ENCODE measurements at places on chromosomes 13 and 19.
A peak's percentile ranks its signal among the peaks of the same experiment; 100 is the strongest.

- no peak for DNase-seq
Measured at GRCh38 chr19:45947926-45948325, 25.7 kb downstream of the NOVA2 start.

DNA sequence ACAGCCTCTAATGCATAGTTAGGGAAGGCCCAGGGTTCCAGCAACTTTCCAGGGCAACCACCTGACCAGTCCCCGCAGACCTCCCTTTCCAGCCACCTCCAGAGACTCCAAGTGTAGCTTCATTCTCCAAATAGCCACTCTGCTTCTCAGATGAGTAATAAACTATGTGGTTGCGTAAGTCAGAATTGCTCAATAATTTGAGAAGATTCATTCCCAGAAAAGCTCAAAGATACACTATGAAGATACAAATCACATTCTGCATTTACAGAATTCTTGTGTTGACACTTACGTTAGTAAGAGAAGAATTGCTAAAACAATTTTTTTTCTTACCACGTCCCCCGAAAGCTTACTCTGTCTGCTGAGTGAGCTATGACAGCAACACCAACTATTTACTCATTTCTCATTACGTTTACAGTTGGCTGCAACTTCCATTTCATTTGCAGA, 8.2 kb upstream of the LATS2 start:
- no peak for DNase-seq

DNA sequence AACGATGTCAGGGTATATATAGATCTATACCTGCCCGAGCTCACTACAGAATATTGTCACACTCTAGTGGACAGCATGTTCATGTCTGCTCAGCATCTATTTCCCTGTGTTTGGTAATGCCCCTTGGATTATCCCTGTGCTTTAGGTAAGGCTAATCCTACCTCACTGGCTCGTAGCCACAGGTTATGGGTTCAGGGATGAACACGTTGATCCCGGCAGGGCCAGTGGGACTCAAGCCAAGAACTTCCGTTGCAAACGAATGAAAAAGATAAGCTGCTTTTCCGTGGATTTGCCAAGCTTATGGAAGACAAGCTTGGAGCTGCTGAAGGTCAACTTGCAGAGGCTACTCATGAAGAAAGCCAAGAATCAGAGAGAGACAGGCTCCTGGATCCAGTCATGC, 400.0 kb upstream of the TSHZ3 start:
- DNase-seq: no peak

DNA sequence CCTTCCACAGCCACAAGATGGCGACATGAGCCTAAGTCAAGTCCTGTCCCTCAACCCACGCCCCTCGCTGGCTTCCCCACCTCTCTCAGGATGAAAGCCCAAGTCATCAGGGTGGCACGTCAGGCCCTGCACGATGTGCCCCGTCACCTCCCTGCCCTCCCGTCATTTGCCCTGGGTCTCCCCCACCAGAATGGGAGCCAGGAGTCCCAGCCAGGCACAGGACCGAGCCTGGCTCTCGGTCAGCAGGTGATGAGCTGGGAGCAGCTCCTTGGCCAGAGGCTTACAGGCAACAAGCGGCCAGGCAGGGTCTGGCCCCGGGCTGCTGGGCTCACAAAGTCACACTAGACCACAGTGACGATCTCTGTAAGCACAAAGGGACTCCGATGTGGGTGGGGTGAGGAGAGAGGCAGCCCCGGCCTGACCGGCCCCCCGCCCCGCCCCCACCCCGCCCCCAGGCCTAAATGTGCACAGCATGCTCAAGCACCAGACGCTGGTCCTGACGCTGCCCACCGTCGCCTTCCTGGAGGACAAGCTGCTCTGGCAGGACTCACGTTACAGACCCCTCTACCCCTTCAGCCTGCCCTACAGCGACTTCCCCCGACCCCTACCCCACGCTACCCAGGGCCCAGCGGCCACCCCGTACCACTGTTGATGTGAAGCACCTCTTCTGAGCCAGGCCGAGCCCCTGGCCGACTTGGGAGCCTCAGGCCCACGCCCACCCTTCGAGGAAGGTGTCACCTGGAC, 7.3 kb downstream of the MRPL4 start:
- DNase-seq: peak; percentile 96

- no peak for DNase-seq
Measured at GRCh38 chr13:93320942-93321341, 94.3 kb downstream of the GPC6 start.

GRCh38 chr13:77325371-77325980, 1.4 kb downstream of the MYCBP2 start:
- peak; percentile 16 for DNase-seq

GRCh38 chr19:13597640-13598039, 91.4 kb upstream of the CACNA1A start:
- peak; percentile 58 for DNase-seq

DNA sequence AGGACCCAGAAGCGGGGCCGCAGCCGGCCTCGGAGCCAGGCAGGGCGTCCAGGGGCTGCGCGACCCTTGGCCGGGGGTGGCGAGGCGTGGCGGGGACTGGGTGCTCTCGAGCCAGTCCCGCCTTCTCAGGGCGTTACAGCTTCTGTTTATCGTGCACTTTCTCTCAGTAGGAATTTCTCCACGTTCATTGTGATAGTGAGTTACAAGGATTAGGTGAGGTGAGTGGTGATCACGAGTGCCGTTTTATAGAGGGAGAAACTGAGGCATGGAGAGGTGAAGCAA, 600 bp downstream of the AP1M1 start:
- DNase-seq: no peak

DNA sequence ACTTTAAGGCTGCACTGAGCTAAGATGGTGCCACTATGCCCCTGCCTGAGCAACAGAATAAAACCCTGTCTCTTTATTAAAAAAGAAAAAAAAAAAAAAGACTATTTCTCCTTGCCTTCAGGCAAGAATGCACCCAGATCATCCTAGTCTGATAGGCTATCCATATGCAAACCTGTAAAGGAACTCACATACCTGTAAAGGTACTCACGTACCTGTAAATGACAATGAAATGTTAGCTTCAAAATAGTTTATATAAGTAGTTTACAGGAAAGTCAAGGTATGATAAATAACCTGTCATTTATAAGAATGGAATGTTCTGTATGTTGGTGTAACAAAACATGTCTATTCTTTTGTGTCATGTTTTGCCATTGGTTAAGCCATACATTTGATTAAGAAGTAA, 86.3 kb downstream of the PIBF1 start:
- no peak for DNase-seq

DNA sequence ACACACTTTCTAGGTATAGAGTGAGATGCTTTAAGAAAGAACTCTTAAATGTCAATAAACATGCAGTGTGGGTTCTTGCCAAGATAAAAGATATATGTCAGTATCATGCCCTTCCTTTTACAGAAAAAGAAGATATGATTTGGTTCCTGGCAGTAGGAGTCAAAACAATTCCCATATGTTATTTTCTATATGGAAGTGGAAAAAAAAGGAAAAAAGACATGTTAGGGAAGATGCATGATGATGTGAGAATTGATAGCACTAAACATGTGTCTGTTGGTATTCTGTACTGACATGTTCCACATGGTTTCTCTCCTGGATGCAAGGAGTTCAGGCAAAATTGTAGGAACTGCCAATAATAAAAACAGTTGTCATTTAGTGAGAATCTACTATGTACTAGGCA, 318.8 kb upstream of the DACH1 start:
- no peak for DNase-seq

GRCh38 chr13:46622630-46623256, 69.8 kb downstream of the LRCH1 start:
- no peak for DNase-seq

DNA sequence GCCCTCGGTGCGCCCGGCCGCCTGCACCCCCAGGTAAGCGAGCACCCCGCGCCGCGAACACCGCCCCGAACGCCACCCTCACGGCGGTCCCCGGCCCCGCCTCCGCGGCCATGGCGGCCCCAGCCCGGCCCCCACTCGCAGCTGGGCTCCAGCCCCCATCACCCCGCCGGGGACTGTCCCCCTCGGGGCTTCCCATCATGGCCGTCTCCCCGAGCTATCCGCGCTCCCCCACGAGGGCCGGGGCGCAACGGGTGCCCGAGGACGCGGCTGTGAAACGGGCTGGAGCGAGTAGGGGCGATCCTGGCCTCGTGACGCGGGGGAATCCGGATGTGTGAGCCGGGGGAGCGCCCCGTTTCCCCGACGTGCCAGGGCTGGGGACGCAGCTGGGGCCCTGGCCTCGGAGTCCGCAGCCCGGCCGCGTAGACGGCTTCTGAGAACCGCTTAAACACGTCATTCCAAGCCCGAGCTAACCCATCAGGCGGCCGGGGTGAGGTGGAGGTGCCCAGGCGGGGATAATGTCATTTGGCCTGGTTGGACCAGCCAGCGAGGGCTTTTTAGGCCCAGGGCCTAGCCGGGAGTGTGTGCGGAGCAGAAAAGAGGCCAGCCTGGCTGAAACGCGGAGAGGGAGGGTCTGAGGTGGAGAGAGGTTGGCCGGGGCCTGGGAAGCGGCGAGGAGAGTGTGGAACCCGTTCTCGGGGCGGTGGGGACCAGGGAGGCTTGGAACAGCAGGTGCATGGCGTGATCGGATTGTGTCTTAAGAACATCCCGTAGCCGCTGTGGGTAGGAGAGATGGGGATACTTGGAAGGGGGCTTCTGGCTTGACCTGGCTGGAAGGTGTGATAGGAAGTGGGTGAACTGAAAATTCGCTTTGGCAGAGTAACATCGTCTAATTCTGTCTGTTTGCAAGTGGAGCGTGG, 550 bp downstream of the CERS4 start:
- DNase-seq: peak; percentile 79

GRCh38 chr19:16820056-16820455, 9.1 kb upstream of the SIN3B start:
- DNase-seq: no peak

DNA sequence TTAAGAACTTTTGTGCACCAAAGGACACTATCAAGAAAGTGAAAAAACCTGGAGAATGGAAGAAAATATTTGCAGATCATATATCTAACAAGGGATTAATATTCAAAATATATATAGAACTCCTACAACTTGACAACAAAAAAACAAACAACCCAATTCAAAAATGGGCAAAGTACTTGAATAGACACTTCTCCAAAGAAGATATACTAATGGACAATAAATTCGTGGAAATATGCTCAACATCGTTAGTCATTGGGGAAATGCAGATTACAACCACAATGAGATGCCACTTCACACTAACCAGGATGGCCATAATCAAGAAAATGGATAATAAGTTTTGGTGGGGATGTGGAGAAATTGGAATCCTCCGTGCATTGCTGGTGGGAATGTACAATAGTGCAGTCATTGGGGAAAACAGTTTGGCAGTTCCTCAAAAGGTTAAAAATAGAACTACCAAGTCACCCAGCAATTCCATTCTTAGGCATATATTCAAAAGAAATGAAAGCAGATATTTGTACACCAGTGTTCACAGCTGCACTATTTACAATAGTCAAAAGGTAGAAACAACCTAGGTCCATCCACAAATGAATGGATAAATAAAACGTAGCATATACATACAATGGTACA, 2.2 kb upstream of the LSR start:
- no peak for DNase-seq

DNA sequence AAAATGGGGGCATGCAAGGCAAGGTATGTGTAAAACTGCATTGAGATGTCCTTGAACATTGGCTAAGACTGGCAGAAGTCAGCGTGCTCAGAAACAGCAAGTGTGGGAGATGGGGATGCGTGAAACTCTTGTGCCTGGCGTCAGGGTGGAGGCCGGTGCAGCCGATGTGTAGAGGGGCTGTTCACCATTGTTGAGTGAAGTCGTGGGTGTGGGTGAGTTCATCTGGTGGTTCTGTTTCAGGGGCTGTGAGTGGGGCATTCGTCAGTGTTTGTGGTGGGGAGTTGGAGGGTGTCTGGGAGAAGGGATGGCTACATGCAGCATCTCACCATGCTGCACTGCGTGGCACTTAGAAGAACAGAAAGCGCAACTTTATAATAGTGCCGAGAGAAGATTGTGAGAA, 11.4 kb upstream of the MIA start:
- no peak for DNase-seq

- DNase-seq: peak; percentile 31
Measured at GRCh38 chr19:50478901-50479715, 2.5 kb upstream of the GARIN5A start.

DNA sequence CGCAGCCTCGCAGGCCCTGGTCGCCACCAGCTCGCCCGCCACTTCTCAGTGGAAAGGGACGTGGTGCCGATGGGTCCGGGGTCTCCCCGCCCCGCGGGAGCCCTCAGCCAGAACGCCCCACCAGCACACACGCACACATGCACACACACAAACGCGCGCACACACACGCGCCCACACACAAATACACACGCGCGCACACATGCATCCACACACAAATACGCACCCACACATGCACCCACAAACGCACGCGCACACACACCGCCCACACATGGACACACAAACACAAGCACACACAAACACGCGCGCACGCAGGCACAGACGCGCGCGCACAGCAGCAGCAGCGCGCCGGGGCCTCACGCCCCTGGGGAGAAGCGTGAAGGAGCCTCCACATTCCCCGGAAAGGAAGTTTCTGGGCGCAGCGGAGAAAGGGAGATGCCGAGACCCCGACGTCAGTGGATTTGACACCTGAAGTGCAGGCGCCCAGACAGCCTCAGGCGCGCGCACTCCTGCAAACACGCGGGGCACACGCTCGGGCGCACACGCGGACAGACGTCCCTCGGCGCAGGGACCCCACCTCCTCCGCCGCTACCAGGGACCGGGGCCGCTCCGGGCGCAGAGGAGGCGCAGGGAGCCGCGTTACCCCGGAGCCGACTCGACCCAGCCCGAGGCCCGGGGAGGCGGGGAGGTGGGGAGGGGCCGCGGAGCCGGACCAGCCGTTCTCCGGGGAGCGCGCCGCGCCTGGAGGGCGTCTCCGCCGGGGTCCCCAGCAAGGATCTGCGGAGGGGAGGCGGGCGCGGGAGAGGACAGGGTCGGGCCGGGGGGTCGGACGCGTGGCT, 622 bp downstream of the RASA3 start:
- DNase-seq: peak; percentile 48

- DNase-seq: no peak
Measured at GRCh38 chr13:51978796-51979556, 32.3 kb downstream of the ATP7B start.

- no peak for DNase-seq
Measured at GRCh38 chr13:46543287-46543686, 9.7 kb upstream of the LRCH1 start.

- no peak for DNase-seq
Measured at GRCh38 chr13:46104868-46105267, at the start of gene CPB2. Gene CPB2 (minus strand): TSS chr13:46105033. CDS start chr13:46105009, 24 bp downstream.

DNA sequence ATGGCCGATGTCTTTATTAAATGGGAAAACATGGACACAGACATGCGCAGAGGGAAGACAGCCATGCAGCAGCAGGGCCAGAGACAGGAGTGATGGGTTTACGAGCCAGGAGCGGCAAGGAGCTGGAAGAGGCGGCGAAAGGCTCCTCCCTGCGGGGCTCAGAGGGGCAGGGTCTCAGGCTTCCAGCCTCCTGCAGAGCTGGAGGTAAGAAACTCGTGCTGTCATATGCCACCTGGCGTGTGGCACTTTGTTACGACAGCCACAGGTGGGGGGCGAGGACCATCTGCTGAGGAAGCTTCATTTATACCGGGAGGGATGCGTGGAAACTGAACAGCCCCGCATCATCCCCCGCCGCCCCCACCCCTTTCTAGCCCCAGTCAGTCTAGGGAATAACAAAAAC, 52.0 kb upstream of the SPACA7 start:
- DNase-seq: no peak

Measured in stimulated activated CD4-positive, alpha-beta T cell treated with anti-CD3 and anti-CD28 coated beads, Interleukin-2, amount 100 ng/mL, for 24 hours (primary cell).